GM12878 (cell line): ENCODE measurements at places on chromosomes 16 and 17. TPM values are rescaled to one million over a fixed set of nuclear protein-coding genes. Genes with fewer than 3 reads are reported as not detected.

Gene C1QTNF8
- not detected in 2 replicates for total RNA-seq

Gene TMC7
- not detected in 2 replicates for total RNA-seq

- no peak overlapping the region for H3K4me3 ChIP-seq
- DNase-seq, result no peak
- H3K4me1 ChIP-seq, result peaks cover 7% of the 10 kb centered on the region
- H3K27ac ChIP-seq, result no peak overlapping the region
- no peaks in the 10 kb centered on the region for H3K36me3 ChIP-seq
- no peaks in the 10 kb centered on the region for H3K27me3 ChIP-seq
These were observed 26.2 kb downstream of the TRIM16 start for GRCh38 chr17:15657868-15658267.

DNA sequence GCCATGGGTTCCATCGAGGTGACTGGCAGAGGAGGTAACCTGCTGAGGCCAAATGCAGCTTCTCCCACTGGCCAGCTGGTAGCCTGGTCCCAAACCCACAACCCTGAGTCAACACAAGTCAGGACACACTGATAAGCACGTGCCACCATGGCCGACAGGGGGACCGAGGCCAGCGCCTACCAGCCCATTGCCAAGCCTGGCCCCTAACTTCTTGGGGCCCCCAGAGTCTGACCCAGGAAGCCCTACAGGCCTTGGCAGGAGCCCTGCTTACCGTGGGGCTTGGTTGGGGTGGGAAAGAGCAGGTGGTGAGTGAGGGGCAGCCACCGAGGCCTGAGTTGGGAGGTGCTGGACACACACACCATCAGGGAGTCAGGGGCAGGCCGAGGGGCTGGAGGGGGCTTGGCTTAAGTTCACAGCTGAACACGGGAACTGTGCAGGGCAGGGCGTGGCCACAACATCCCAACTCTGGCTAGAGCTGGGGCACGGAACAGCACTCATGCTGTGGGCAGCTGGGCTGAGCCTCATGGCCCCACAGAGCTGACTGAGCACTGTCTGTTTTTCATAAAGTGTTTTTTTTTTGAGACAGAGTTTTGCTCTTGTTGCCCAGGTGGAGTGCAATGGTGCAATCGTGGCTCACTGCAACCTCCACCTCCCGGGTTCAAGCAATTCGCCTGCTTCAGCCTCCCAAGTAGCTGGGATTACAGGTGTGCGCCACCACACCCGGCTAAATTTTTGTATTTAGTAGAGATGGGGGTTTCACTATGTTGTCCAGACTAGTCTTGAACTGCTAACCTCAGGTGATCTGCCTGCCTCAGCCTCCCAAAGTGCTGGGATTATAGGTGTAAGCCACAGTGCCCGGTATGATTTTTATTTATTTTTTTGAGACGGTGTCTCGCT is 5.5 kb downstream of the MRPL28 start:
- no peak overlapping the region for H3K4me3 ChIP-seq
- no peaks in the 10 kb centered on the region for H3K27me3 ChIP-seq
- H3K27ac ChIP-seq, result no peak overlapping the region
- peaks cover 3% of the 10 kb centered on the region; the same call in 1 of the 2 replicates for H3K4me1 ChIP-seq
- DNase-seq, result no peak
